Activated naive CD4-positive, alpha-beta T cell treated with Interleukin-2 at 50 U/mL for 16 hours (primary cell): ENCODE measurements at places on chromosomes 2 and 18.

- no peak for DNase-seq
Observed at GRCh38 chr2:4110273-4110672, 406.9 kb downstream of the DCDC2C start.

DNA sequence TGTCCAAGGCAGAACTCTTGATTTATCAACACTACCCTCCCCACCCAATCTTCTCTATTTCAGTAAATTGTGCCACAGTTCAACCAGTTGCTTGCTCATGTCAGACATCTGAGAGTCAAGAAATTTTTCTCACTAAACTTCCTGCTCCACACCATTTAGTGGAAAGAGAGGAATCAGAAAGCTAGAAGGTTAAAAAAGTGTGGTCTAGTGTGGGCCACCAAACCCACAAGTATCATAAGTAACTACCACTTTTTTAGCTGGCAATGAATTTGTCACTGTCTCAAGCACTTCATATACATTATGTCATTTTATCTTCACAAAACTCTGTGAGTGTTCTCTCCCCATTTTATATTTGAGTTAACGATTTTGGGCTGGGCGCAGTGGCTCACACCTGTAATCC, 16.6 kb upstream of the MSTN start:
- no peak for DNase-seq

GRCh38 chr2:213766465-213766901, 482.2 kb downstream of the SPAG16 start:
- no peak for DNase-seq

GRCh38 chr2:206387808-206388207, 55.5 kb upstream of the ADAM23 start:
- no peak for DNase-seq

DNA sequence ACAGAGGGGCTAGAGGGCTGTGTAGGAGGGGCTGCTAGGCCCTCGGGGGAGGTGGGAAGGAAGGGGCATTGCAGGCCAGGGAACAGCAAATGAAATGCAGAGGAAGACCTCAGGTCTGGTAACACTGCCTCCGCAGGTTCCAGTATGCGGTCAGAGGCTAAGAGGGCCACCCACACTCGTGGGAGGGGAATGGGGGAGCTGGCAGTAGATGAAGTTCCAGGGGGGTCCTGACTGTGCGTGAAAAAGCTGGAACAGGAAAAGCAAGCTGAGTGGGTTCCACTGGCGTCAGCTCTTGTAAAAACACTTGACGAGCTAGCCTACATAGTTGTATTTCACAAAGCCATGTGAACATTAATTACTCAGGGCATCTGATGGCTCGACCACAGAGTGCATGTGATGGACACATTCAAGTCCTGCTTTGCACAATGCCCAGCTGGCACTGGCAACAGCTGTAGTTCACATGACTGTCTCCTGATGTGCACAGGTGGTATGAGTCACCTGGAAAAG, 29.0 kb upstream of the PTPN4 start:
- DNase-seq = no peak

- DNase-seq = no peak
Observed at GRCh38 chr18:59810183-59810582, 89.6 kb upstream of the PMAIP1 start.

GRCh38 chr18:66046032-66046602, 295.3 kb downstream of the CDH7 start:
- no peak for DNase-seq

- DNase-seq = no peak
Observed at GRCh38 chr2:31511376-31511775, 69.4 kb downstream of the SRD5A2 start.

DNA sequence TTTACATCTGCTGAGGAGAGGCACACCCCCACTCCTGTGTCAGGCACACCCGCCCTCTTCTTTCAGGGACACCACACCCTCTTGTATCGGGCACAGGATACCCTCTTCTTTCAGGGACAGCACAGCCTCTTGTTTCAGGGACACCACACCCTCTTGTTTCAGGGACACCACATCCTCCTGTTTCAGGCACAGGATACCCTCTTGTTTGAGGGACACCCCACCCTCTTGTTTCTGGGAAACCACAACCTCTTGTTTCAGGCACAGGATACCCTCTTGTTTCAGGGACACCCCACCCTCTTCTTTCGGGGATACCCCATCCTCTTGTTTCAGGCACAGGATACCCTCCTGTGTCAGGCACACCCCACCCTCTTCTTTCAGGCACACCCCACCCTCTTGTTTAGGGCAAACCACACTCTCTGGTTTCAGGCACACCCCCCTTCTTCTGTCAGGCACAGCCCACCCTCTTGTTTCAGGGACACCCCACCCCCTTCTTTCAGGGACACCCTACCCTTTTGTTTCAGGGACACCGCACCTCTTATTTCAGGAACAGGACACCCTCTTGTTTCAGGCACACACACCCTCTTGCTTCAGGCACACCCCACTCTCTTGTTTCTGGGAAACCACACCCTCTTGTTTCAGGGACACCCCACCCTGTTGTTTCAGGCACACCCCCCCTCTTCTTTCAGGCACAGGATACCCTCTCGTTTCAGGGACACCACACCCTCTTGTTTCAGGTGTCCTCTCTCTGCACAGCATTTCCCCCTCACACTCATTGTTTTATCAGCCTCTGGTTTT, 96.2 kb downstream of the TPO start:
- no peak for DNase-seq

GRCh38 chr18:22536558-22536957, 118.8 kb upstream of the CTAGE1 start:
- DNase-seq = no peak

GRCh38 chr2:160794926-160795325, 301.3 kb upstream of the RBMS1 start:
- no peak for DNase-seq

GRCh38 chr18:25990473-25990872, 99.9 kb downstream of the SS18 start:
- DNase-seq = no peak

DNA sequence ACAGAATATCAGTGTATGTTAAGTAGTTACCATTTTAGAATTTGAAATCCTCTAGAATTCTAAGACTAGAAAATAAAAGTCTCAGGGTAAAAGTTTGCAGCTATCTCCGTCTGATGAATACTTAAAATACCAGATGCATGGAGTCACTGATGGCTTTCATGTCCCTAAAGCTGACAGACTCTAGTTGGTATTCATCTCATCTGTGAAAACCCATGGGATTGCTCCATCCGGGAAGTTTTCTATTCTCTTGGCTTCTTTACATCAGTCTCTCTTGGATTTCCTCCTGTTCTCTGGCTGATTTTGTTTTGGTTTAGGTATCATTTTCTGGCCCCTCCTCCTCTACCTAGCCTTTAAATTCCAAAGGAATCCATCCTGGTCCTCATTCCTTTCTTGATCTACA, 465.6 kb upstream of the POU3F3 start:
- no peak for DNase-seq

- DNase-seq = no peak
Observed at GRCh38 chr2:167334146-167334742, 446.0 kb downstream of the XIRP2 start.

GRCh38 chr2:187477051-187477450, 29.0 kb upstream of the CALCRL start:
- DNase-seq = no peak

DNA sequence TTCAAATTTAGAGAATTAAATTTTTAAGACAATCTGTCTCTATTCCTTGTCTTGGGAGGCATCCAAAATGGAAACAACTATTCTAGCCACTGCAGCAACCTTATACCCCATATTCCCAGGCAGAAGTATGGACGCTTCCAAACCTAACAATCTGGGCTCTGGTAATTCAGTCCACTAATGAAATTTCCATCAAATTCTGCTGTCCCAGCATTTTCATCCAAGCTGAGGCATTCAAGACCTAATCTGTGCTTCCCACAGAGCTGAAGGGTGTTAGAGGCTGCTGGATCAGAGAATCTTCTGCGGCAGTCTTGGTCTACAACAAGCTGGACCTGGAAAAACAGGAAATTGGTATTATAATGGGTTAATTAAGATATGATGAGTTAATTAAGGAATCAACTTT, 42.5 kb upstream of the CYRIA start:
- DNase-seq = no peak

DNA sequence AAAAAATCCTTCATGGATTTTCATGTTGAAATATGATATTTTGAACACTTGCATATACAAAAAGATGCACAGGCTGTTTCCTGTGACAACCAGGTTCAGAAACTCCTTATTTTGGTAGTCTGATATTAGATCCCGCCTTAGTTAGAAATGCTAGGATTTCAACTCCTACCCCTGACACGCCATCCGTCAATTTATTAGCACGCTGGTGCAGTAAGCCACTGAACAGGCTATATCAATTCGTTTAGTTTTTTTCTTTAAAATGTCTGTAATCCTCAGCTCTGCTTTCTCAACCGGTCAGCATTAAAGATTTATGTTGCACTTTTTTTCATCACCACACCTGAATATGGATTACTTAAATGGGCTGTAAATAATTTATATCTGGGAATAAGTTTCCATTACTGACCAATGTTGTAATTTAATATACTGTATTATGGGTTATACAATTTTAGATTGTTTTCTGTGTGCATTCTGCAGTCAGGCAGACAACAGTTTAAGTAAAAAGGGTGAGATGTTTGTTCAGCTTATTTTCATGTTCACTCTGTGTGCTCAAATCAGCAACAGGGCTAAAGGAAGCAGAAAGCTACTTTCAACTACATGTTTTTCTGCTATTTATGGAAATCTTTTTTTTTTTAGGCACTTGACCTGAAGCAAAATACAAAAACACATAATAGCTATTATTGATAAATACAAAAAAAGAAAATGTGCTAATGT, 227.7 kb downstream of the ARHGAP15 start:
- DNase-seq = no peak

GRCh38 chr18:48306838-48307237, 102.3 kb downstream of the ZBTB7C start:
- DNase-seq = no peak

- no peak for DNase-seq
Observed at GRCh38 chr2:69579536-69579935, 64.0 kb downstream of the AAK1 start.

DNA sequence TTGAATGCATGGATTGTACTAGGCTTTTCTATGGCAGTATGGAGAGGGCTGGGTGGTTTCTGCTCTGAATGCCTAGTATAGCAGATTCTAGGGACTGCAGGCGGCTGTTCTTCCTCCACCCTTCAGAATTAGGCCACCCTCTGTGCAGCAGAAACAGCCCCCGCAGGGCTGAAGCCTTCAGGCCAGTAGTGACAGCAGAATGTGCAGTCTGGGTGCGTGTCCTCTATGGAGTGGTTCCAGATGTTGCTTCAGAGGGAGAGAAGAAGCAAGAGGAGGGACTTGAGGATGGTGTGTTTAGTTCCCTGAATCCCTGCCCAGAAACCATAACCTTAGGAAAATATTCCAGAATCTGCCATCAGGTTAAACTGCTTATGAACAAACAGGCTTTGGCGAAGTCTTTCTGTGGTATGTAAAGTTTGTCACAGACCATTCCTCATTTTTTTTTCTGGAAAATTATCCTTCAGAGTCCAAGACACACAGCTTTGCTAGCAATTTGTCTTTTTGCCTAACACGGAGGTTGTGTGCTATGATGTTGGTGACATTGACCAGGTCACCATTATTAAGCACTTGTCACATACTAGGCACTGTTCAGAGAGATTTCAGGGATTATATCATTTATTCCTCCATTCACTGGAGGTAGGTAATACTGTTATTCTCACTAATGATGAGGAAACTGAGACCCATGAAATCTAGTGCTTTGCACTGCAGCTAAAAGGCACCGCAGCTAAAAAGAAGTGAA, 21.1 kb downstream of the CASP10 start:
- no peak for DNase-seq

DNA sequence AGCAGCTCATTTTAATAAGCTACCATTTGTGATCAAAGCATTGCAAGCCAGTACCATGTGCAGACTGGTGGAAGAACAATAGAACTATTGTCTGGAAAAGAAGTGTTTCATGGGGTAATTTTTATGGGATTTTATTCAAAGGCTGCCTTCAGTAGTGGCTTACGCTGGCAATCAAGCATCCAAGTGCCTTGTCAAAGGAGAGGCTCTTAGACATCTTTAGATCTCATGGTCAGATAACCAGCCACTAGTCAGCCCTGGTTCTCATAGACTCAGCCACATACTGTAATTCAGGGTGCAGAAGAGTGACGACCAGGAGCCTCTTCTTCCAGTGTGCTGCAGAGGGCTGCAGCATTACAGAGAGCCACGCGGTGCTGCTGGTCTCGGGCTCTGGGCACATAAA, 98.5 kb upstream of the NOSTRIN start:
- no peak for DNase-seq

DNA sequence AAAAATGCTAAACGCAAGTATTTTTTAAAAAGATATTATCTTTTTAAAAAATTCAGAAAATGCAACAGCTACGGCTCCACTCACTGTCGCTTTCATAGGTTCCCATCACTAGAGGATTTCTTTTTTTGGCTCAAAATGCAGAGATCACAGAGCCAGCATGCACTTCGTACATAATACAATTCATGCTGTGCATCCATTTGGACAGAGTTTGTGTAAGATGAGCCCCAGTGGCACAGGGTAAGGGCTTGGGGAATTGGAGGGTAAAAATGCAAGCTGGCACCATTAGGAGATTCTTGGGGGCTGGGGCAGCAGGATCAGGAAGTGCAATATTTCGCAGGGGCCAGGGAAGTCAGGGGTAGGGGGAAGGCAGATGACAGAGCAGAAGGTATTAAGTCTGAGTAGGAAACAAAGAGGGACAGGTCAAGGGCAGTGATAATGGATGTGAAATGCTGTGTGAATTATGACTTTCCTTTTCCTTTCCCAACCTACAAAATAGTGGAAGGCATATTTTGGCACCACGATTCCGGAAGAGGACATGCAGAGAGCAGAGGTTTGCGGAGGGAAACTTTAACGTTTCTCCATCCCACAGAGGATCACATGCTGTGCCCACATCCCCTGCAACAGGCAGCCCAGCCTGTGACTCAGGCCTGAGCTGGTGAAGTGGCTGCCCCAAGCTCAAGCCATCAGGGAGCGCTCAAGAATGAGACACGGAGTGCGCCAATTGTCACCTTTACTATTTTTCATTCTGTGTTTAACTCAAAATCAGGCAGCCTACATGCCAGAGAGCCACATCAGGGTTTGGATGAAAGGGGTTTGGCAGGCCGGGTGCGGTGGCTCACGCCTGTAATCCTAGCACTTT, 4.7 kb downstream of the CAPG start:
- peak; percentile 72 for DNase-seq

DNA sequence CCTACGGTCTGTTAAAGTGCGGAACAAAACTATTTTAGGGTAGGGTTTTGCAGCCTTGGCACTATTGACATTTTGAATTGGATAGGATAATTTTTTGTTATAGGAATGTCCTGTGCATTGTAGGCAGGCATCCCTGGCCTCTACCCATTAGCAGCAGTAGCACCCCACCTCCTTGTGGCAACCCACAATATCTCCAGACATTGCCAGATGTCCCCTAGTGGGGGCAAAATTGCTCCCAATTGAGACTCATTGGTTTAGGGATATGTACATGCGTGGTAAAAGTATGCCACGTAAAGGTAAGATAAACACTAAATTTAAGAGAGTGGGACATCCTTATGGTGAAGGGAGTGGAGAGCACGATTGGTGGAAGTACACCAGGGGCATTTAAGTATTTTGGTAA, 4.6 kb downstream of the MIB1 start:
- no peak for DNase-seq
